ENCODE measurements at places on chromosomes 2 and 18.

DNA sequence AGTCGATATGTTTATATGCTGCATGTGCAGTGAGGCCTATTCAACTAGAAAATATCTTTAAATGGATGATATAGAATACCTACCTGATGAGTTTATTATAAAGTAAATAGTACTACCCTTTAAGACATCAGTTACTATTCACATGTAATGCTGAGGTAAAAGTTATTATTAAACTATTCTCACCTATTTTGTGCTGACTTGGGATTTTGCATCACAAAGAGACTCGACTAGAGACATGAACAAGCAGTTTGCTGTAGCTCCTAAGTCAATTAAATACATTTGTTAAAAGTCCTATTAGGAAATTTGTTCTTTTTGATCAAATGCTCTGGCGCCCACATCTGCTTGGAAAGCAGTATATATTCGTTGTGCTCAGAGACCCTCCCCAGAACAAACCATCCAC lies 164.1 kb downstream of the CCDC85A start:
- DNase-seq = no peak

DNA sequence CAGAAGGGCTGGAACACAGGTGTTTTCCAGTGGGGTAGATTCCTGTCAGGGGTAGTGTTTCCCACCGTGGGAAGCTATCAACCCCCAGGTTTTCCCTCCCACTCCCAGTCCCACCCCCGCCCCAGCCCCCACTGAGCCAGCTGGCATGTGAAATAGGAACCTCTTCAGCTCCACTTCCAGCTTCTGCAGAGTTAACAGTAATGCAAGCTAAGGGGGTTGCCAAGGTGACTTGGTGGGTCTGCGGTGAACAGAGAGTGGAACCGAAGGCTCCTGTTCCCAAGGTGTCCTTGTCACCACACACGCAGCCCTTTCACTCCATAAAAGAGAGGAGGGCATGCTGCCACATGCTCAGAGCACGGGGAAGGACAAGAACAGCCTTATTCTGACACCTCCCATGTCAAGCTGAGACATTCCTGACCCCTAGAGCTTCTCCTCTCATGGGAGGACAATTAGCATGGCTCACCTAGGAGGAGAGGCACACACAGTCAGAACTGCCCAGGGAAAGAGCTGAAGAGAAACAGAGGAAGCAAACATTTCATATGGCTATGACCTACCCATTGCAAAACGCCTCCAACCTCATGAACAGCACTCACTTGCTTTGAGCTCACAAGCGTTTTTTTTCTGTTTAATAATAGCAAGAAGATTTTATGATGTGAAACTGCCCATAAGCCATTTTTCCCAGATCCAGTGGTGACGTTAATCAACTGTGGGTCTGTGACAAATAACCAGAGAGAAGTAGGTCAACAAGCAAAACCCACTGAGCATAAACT lies 39.8 kb upstream of the TBC1D8 start:
- DNase-seq = no peak

DNA sequence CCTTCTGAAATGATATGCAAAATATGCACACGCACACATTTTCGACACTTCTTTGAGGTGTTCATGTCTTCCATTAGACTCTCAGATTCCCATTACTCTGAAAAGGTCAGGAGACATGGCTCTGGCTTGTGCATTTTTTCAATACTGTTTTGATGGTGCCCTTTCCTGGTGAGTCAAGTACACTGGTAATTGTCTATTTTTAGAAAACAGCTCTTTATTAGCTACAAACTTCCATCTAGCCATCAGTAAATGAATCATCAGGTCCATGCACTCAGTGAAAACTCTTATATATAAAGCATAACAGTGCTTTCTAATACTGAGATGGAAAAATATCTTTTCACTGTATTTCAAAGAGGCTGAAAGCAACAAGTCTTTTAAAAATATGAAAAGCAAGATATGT lies 194.9 kb downstream of the GALNT1 start:
- DNase-seq = no peak

DNA sequence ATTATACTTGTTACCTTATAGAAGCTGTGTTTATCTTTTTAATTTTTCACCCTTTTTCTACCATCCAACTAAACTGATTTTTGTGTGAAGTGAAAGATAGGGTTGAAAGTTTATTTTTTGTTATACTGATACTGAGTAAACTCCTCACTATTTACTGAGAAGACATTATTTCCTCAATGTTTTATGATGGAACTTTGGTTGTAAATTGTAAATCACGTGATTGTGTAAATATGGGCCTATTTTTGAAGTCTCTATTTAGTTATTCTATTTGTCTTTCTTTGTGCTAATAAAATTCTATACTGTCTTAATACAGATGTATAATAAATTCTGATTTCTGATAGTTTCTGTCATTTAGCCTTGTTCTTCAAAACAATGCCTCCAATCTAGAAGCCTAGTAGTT lies 697.2 kb upstream of the SLC8A1 start:
- DNase-seq = no peak

DNA sequence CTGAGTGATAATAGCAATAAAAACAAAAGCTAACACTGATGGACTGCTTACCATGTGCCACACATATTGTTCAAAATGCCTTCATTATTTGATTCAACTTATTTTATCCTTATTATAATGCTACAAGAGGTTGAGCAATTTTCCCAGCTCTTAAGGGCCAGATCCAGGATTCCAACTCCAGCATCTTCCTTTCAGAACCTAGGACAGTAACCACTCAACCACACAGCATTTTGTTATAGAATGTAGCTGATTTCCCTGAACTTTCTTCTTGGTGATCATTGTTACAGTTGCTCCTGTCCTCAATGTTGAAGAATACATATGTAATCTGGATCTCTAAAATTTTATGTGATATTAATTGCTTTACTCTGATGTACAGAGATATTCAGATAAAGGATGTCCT lies 341.7 kb downstream of the PIK3C3 start:
- no peak for DNase-seq

- DNase-seq = no peak
Observed at GRCh38 chr2:9440058-9440727, 16.7 kb downstream of the CPSF3 start.

- no peak for DNase-seq
Observed at GRCh38 chr2:180694445-180695421, 285.7 kb upstream of the UBE2E3 start.

GRCh38 chr2:126644630-126645191 lies 11.2 kb upstream of the GYPC start:
- no peak for DNase-seq

GRCh38 chr2:96528006-96528699 lies 8.4 kb upstream of the ARID5A start:
- DNase-seq = no peak

DNA sequence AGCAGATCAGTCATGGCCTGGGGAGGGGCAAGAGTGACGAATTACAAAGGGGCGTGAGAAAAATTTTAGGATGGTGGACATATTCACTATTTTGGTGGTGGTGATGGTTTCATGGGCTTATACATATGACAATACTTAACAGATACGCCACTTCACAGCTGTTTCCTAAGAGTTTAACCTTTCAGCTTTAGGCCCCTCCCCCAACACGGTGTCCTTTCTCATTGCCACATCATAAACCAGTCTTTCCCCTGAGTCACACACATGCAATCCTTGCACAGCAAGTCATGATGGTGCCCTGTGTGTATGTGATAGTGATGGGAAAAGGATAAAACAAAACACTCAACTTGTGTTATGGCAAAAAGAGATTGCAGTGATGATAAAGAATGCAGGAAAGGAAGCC lies 47.6 kb upstream of the IL1R1 start:
- DNase-seq = no peak

GRCh38 chr2:128093762-128094161 lies 2.8 kb downstream of the UGGT1 start:
- DNase-seq = no peak

DNA sequence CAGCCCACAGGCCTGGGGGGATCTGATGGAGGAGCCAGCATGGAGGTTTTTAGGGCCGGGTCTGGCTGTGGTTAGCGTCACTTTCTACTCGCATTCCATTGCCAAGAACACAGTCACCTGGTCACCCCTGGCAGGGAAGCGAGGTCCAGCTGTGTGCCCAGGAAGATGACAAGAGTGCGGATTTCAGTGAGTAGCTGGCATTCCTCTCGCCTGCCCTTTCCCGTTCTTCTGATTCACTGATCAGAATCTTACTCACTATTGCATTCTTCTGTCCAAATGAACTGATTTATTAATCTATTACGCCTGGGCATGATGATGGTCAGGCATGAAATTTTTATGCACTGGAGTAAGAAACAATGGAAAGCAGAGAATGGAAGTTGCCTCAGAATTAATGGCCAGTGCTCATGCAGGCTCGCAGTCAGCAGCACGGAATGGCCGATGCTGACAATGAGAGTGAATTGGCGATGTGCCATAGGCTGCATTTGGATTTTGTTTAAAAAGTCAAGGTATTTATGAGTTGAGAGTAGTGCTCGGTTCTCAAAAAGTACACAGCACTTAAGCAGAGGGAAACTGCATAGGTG lies 76.4 kb upstream of the MGAT5 start:
- no peak for DNase-seq

- DNase-seq = no peak
Observed at GRCh38 chr2:152740743-152741328, 22.4 kb downstream of the ARL6IP6 start.

- no peak for DNase-seq
Observed at GRCh38 chr2:173760553-173760952, 204.6 kb downstream of the SP3 start.

GRCh38 chr2:190093793-190094192 lies 31.3 kb upstream of the MSTN start:
- no peak for DNase-seq

GRCh38 chr18:77054288-77054605 lies 78.3 kb downstream of the MBP start:
- DNase-seq = no peak

DNA sequence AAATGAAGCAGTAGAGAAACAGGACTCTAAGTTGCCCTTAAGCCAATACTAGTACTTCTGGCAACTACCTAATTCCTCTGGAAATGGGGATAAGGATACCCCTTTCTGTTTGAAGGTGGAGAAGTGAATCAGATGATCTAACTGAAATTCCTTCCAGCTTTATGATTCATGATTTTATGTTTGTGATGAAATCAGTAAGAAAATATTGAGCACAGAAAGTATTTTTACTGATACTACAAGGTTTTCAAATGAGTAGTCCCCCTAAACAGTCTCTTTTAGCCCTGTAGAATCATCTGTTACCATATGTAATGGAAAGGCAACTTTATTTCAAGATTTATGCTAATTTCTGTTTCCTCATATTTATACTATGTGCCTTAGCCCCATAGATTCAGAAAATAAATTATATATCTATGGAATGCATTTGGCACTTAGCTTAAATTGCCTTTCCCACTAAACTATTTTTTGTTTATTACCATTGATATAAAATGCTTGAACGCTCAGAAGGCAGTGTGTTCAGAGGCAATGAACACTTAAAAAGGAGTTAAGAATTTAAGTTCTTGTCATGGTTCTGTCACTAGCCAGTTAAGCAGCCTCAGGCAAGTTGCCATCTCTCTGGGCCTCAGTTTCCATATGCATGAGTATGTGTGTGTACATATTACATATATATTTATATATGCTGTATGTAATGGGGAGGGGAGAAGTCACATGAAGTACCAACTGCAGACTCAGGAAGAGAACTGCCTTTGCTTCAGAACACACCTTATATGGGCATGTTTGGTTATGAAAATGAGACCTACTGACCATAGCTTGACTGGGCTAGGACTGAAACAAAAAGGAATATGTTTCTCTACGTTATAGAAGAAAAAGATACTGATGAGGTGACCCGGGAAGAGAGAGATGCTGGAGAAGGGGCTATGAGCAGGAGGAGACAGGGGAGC lies 97.7 kb downstream of the CDC42EP3 start:
- DNase-seq = no peak

DNA sequence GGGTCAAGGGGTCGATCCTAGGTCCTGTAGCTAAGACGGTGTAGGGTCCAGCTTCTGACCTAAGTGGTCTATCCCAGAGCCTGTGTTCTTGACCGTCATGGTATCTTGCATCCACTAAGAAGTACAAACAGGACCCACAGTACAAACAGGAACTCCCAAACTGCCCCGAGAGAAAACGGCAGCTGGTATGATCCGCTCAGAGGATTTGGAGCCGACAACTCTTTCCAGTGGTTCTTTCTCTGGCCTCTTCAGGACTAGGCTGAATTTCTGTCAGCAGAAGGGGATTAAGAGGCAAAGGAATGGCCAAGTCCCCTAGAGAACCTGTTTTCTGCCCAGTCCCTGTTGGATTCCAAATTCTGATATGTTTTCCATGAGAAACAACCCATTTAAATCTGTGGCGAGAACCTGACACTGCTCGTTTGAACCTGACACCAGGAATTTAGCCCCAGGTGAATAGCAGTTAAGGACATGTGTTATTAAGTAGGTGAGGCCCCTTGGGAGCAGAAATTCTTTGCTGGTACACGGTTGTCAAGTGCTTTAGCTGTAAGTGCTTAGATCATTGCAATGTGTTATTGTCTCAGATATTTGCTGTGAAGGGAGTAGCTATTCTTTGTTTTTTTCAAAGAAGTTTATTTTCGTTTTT lies 50.5 kb upstream of the TXNDC2 start:
- DNase-seq = no peak

- no peak for DNase-seq
Observed at GRCh38 chr2:241771286-241772062, 5.1 kb upstream of the GAL3ST2 start.

GRCh38 chr2:8893978-8894820 lies 56.8 kb upstream of the KIDINS220 start:
- DNase-seq = no peak

DNA sequence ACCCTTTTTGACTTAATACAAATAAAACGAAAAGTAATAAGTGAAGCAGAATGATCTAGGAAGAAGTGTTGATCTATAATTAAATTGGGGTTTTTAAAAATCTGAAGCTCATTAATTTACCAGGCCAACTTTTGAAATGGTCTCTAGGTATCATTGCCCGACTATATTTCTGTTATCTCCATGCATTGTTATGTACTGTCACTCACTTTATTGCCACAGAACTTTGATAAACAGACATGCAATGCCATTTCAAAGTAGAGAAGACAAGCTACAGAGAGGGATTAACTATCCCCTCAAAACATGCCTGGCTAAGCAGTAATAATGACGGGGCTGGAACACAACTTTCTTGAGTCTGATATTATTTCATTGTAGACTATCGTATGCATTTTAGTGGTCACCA lies 147.6 kb upstream of the ITGA4 start:
- no peak for DNase-seq

DNA sequence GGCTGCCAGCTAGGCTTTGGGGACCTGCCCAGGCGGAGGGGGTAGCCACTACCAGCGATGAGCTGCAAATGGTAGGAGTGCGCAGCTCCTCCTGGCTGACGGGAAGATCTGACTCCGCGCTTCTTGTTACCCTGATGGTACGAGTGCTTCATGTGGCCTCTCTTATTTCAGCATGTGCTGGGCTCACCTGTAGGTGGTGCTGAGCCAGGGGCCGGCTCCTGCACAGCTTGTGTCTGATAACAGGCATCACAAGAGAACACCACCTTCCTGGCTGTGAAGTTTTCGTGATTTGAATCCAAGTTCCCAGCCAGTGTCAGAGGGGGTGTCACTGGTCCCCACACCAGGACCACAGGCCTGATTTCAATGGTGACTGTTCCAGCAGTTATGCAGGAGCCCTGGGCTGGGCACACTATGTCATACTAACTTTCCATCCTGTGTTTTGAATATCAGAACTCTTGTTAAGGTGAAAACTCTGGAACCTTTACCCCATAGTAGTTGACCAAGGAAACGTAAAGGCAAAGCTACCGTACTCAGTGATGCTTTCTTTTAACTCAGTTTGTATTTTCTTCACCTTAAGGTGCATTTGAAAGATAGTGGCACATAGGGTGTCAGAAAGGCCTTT lies 28.0 kb downstream of the APCDD1 start:
- no peak for DNase-seq

GRCh38 chr2:215160081-215160480 lies 21.7 kb upstream of the ABCA12 start:
- no peak for DNase-seq

GRCh38 chr2:218431878-218432277 lies 13.0 kb downstream of the VIL1 start:
- no peak for DNase-seq

All from cortex of kidney (tissue), 1 donor.